Activated gamma-delta T cell treated with Interleukin-2 at 50 U/mL for 16 hours (primary cell): ENCODE measurements at places on chromosomes 6 and 20.

DNA sequence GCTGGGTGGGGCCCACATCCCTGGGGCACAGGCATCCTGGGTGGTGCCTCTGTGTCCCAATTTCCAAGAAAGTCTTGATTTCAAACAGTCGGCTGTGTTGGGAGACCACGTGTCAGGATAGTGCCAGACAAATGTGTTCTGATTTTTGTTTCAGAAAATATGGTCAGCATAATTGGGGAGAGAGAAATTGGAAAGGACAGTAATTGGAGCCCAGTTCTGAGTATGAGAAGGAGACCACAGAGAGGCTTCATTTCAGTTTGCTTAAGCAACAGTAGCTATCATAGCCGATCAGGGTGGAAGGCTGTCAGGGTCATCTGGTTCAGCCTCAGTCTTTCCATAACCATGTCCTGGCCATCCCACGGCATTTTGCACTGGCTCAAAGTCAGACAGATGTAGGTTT is 220.7 kb downstream of the CDC5L start:
- no peak for DNase-seq

DNA sequence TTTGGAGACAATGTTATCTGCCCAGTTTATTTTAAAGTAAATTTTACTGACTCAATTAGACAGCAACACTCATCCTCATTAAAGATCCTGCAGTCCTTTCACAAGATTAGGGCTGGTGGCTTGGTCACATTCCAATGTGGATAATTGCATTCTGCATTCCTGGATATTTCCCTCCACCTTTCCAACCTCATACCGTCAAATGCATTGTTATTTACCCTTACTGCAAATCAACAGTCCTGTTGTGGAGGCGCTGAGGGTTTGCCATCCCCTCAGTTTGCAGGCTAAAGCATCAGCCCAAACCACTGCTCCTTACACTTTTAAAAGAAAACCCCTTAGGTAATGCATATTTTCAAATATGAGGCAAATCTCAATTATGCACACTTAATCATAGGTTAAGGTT is 5.4 kb downstream of the CITED2 start:
- no peak for DNase-seq

GRCh38 chr6:116136373-116136772 is 10.4 kb upstream of the COL10A1 start:
- no peak for DNase-seq

DNA sequence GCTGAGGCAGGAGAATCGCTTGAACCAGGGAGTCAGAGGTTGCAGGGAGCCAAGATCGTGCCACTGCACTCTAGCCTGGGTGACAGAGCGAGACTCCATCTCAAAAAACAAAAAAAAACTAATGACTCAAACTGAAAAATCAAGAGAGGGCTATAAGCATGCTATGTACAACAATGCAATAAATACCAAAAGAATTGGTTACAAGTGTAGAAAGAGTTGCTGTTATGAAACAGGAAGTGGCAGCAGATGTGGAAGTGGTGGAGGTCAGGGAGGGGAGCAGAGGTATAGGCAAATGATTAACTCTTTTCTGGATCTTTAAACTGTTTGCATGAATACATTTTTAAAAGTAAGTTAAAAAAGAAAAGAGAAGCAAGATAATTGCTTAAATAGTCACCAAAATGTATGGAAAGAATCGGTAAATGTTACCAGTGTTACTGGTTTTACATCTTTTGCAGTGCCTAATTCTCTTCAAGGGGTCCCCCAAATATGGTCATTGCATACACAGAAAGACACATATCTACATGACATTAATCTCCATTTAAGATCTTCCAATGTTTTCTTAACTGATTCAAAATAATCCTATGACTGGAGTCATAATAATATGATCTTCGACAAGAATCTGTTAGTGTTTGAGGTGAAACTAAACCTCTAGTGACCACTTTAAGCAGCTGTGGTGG is 15.0 kb downstream of the CALHM6 start:
- peak; percentile 24 for DNase-seq

GRCh38 chr6:81739230-81740195 is 13.0 kb downstream of the TENT5A start:
- DNase-seq = no peak

GRCh38 chr6:21241231-21242130 is 352.1 kb upstream of the SOX4 start:
- DNase-seq = no peak

DNA sequence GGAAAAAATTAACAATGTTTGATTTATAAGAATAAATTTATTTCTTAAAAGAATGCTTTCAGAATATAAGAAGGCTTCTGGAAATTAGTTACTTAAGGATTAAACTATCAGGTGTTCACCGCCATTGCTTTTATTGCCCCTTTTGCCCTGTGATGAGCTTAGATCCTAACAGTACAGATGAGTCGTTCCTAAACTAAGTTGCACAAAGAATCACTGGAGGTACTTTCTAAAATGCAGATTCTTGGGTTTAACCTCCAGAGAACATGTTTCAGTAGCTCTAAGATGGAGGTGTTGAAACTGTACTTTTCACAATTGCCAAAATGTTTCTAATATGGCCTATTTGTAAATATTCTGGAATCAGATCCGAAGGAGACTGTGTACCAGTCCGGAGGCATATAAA is 211.9 kb downstream of the GMDS start:
- DNase-seq = no peak

DNA sequence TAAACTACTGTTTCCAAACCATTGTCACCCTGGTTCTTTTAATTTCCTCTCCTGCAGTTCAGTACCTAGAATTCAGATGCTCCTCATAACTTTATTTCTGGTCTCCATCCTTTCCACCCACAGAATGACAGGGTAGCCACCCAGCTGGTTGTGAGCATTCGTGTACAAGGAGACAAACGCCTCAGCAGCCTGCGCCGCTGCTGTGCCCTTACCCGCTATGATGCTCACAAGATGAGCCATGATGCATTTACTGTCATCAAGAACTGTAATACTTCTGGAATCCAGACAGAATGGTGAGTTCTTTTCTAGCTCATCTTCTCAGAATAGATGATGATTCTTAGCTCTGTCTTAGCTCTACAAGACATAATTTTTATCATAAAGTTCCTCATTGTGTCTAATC is 18.6 kb downstream of the GTPBP2 start:
- no peak for DNase-seq

DNA sequence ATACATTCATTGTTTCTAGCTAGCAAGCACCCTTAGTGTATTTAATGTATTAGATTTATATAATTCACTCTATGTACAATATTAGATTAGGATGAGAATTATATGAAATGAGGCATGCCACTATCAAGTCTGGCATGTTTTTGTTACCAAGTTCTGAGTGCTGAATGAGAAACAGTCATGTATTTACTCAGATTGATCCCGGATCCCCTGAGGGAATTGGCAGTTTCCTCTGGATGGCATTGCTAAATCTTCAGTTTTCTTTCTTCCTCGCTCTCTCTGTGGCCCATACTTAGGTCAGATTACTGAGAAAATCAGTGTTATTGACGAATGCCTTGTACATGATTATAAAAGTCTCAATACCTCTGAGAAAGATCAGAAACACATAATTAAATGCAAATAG is 66.6 kb downstream of the CDKAL1 start:
- DNase-seq = no peak

DNA sequence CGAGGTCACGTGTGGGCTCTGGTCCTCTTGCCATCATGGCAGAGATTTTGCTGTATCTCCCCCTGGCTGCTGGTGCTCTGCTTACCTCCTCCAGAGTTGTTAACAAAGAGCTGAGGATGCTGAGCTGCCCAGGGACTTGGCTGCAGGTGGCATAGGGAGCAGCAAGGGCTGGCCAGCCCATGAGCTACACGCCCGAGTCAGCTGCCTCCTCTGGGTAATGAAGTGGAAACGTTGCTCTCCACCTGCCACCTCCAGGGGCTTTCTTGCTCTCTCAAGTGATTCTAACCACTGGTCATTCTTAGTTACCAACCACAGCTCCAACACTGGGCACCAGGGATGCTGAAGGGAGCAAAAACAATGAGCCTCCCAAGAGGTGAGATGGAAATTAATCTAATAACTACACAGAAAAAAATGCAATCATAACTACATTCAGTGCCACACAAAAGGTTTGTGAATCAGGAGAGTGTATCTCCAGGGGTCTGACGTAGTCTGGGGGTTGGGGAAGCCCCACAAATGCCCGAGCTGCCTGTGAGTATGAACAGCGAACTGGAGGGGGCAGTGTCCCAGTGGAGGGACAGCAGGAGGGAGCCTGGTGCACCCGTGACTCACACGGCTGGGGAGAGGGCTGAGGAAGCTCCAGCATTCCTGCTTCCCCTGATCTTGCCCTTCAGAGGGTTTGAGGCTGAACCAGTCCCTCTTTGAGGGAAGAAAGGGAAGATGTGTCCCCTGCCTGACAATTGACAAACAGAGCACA is 78.7 kb downstream of the CDH26 start:
- no peak for DNase-seq

- DNase-seq = peak; percentile 64
Measured at GRCh38 chr20:32902456-32903420, 44.0 kb downstream of the EFCAB8 start.

DNA sequence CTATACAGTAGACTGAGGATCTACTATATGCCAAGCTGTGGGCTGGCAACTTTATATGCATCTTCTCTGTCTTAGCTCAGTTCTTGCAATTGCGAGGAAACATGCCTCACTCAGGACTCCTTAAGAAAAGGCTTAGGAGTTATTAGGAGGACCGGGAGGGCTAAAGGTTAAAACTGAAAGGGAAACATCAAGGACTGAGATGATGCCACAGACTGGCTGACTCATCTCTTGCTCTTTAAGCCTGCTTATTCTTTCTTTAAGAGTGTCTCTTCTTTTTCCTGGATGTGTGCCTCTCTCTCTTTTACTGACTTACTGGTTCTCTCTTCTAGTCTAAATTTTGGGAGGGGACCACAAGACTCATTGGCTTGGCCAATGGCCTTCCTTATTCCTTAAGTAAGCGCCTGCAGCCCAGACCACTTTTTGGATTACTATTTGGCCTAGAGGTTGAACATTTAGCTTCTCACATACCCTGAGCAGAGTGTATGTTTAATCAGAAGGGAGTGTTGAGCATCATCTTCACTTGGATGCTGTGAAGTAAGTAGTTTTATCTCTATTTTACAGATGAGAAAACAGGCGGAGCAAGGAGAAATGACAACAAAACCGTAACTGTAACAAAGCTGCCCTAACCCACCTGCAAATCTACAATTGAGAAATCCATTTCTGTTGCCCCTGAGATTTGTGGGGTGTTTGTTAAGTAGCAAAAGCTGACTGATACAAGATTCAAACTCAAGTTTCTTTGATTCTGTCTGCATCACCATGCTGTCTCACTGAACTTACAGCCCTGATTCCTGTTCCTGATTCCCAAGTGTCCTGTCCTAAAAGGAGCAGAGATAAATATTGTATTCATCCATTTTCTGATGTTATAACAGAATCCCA is 7.2 kb upstream of the SDC4 start:
- no peak for DNase-seq

DNA sequence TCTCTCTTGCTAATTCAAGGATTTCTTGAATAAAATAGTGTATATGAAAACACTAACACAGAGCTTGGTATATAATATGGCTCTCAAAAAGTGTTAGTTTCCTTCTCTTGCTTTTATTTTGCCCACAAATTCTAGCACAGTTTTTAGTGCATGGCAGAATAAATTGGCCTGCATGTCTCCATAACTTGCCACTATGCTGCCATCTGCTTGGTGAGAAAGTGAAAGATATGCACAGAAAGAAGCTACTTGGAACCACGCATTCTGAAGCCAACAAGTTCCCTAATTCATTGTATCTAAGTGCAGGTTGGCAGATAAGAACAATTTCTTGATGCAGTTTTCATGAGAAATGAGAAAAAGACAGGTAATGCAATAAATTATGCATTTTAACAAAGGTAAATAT is 101.2 kb downstream of the EPHA7 start:
- no peak for DNase-seq

- DNase-seq = no peak
Measured at GRCh38 chr6:163120223-163120622, 294.3 kb upstream of the QKI start.

DNA sequence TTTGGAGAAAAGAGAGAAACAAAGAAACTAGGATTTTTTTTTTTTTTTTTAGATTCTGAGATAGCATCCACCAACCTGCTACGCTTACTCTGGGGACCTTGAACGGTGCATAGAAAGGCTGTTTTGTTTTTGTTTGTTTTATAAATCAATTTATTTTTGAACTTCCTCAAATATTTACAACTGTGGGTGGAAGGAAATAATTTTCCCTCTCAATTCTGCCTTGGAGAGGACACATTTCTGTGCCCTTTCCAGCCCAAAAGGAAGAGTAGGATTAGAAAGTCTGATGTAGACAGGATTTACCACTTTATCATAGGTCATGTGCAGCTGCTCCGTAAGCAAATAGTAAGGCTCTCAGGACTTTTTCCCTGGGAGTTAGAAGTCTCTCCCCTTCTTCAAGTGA is 190.5 kb downstream of the NKAIN2 start:
- DNase-seq = no peak

DNA sequence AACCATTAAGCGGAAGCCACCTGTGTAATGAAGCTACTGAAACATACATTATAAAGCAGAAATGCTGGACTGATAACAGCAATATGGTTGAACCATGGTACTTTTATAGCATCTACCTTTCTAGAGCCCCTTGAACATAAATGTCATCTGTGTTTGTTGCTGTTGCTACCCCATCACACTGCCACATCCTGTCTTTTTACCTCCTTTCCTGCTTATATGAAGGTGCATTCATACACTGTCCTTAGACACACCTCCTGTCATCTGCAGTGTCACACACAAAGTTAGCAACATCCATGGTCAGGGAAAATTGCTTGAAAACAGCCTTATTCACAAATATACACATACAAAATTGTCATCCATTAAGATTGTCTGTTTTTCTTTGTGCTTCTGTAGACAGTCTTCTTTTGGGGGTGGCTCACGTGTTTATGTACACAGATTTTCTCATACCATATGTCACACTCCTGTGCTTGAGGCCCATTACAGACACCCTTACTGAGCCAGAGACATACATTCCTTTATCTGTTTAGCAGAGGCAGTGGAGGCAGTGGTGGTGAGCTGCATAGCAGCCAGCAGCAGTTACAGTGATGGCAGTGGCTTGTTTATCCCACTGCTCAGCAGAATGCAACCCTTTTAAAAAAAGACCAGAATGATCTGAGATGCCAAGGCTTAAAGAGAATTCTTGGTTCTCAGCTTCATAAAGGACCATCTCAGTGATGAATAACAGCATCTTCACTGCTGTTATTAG is 25.9 kb downstream of the C6orf62 start:
- no peak for DNase-seq
